Activated B cell treated with CpG ODN at 0.5 μM for 24 hours (primary cell): ENCODE measurements at places on chromosomes 4 and X. TPM values are rescaled to one million over a fixed set of nuclear protein-coding genes. Genes with fewer than 3 reads are reported as not detected.

TMPRSS11F gene
- total RNA-seq = not detected in 2 replicates

GASK1B gene
- total RNA-seq = not detected in 2 replicates

ABCG2 gene
- total RNA-seq = 0.13 and 0.20 TPM in 2 replicates

PAGE1 gene
- total RNA-seq = not detected in 2 replicates

CT55 gene
- total RNA-seq = not detected in 2 replicates

GRCh38 chr4:186067757-186068385, 1.1 kb upstream of the TLR3 start:
- DNase-seq = no peak

DNA sequence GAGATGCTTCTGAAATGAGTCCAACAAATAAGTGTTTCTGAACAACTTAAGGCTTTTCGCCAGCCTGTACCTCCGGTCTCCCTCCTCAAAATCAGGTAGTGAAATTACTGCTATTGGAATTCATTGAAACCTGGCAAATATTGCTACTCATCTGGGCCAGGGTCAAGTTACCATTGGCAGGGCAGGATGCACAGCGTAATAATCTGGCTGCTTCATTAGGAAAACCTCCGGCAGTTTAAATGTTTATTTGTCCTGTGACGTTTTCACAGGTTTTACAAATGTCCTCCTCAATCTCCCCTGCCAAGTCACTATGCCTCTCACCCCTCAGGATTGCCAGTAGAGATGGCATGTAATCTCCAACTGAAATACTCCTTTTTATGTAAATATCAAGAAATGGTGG, 92.6 kb upstream of the KDR start:
- DNase-seq = no peak

- no peak for DNase-seq
These were observed 705.5 kb downstream of the ARAP2 start for GRCh38 chr4:35538807-35539206.

DNA sequence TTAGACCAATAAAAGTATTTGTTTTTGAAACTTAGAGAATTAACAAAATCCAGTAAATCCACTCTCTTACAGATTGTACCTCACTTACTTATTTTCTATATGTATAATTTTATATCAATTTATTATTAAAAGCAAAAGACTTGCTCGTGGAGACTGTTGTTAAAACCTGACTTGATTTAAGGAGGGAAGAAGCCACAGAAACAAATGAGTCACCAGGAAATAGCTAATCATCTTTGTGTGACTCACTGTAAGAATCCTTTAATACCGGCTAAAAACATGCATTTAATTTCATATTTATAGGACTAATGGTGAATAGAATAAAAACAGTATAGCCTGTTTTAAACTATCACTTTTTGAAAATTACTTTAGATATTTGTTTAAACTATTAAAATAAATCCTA, 29.9 kb upstream of the UBE2NL start:
- no peak for DNase-seq

GRCh38 chr4:183443655-183444213, 702 bp upstream of the CDKN2AIP start:
- DNase-seq = no peak

- no peak for DNase-seq
These were observed 184.0 kb upstream of the ZFP42 start for GRCh38 chr4:187811591-187811990.

DNA sequence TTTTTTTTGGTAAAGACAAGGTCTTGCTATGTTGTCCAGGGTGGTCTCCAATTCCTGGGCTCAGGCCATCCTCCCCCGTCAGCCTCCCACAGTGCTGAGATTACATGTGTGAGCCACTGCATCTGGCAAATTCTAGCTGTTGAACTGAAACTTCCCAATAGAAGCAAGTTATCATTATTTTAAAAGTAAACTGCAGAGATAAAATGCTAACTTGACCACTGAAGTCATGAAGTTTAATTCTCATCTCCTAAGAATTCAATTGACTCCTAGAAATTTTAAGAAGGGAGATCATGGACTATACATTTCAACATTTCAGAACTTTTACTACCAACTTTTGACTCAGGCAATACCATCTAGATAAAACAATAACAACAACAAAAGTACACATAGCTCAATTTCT, 11.7 kb upstream of the EXOSC9 start:
- DNase-seq = no peak

GRCh38 chr4:53314252-53314651, 51.6 kb downstream of the SCFD2 start:
- no peak for DNase-seq

DNA sequence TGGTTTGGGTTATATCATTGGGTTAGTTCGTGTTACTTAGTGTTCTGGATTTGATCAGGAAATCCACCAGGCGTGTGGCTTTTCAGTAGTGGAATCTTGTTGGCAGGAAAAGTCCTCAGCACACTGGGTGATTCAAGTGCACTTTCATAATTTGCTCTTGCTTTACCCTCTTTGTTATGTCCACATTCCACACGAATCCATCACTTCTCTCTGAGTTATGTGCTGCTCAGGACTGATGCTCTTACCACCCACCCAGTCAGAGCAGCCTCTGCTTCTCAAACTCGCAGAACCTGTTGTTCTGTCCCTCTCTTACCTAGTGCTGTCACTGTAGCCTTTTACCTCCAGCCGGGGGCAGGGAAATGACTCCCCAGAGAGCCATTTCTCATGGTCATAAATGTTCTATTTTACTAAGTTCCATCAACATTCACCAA, 37.2 kb upstream of the SCRG1 start:
- no peak for DNase-seq

DNA sequence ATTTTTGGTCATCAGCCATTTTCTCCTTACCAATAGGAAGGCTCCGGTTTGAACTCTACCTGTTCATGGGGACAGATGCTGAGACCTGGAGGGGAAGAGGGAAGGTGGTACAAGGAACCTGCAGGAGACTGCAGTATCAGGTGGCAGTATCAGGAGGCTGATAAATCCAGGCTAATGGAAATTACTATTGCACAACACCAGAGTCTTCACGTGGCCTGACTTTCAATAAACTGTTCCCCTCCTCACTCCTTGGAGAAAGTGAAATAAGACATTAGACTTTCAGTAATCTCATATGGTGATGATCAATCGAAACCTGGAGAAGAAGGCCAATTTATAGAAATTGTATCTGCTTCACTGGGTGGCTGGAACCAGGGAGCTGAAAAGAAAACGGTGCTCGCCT, 46.2 kb upstream of the BCOR start:
- no peak for DNase-seq

GRCh38 chr4:15235135-15235534, 192.7 kb upstream of the C1QTNF7 start:
- DNase-seq = no peak

- no peak for DNase-seq
These were observed 148.0 kb upstream of the NPY2R start for GRCh38 chr4:155060419-155060818.

- DNase-seq = no peak
These were observed 63.9 kb downstream of the LCORL start for GRCh38 chr4:17957688-17958087.

GRCh38 chrX:24276015-24276414, 37.9 kb downstream of the SUPT20HL2 start:
- no peak for DNase-seq

- no peak for DNase-seq
These were observed 7.5 kb upstream of the FGF5 start for GRCh38 chr4:80259012-80259411.

GRCh38 chrX:2751291-2751690, 549 bp upstream of the XG start:
- no peak for DNase-seq

GRCh38 chrX:94288325-94288724, 614.3 kb downstream of the FAM133A start:
- DNase-seq = no peak

DNA sequence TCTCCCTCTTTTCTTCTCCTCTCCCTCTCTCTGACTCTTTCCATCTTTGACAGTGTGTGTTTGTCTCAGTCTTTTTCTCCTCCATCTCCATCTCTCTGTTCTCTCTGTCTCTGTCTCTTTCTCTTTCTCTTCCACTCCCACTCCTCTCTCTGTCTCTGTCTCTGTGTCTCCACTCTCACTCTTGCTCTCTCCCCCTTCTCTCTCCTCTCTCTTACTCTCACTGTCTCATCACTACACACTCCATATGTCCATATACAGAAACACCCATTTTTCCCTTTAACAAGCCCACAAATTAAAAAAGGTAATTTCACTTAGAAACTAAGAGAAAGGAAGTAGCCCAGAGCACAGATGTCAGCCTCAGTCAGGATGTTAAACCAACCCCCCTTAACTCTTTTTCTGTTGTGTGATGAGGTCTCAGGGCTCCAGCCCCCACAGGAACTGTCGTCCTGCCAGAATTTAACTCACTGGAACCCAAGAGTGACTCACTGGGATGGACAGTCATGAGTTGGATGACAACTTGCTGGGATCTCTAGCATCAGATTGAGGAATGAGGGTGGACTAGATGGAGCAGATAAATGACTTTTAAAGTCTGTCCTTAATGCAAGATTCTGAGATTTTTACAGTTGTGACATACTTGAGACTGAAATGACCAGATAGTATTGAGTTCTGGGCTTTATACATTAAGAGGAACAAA, 27.5 kb downstream of the OTUD6A start:
- no peak for DNase-seq
